ENCODE measurements at places on chromosomes 4 and X. TPM values are rescaled to one million over a fixed set of nuclear protein-coding genes. Genes with fewer than 3 reads are reported as not detected.

The C4orf51 gene
- not detected for polyA plus RNA-seq

The RBMXL3 gene
- polyA plus RNA-seq, result not detected

The BLTP1 gene
- polyA plus RNA-seq, result 8.5 TPM

The SRPX gene
- 7.4 TPM for polyA plus RNA-seq

The MTMR8 gene
- not detected for polyA plus RNA-seq

The BST1 gene
- polyA plus RNA-seq, result 1.7 TPM

The UGT2B11 gene
- polyA plus RNA-seq, result not detected

The CFI gene
- 2.2 TPM for polyA plus RNA-seq

- no peak for DNase-seq
Measured at GRCh38 chrX:80471582-80471981, 51.3 kb downstream of the TENT5D start.

DNA sequence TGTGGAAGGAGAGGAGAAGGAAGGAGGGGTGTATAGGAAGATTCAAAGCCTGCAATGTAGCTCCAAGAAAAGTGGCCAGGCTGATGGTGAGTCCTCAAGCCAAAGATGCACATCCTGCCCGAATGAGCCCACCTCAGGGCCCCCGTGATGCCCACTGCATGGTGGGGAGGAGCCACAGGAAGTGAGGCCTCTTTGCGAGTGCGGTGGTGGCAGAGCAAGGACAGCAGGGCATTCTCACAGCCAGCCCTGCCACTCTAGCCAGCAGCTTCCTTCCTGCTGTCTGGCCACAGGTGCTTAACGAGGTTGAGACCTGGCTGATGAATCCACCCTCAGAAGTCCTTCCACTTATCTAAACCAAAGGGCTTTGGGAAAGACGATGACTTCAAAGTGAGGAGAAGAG, 55.8 kb downstream of the BCOR start:
- no peak for DNase-seq

DNA sequence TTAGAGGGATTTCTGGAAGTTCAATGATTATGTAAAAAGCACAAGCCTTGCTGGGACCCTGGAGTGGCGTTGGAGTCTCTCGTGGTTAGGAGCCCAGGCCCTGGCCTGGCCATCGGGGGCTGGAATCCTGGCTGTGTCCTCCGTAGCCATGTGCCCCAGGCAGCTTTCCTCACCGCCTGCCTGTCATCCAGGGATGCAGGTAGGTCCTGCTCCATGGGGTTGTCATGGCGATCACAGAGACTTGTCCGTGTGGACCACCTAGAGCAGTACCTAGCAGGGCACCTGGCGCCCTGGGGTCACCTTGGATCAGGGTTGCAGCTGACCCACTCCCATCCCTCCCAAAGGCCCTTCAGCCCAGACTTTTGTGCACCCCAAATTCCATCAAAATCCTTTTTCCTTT, 30.2 kb upstream of the WFS1 start:
- DNase-seq, result no peak

DNA sequence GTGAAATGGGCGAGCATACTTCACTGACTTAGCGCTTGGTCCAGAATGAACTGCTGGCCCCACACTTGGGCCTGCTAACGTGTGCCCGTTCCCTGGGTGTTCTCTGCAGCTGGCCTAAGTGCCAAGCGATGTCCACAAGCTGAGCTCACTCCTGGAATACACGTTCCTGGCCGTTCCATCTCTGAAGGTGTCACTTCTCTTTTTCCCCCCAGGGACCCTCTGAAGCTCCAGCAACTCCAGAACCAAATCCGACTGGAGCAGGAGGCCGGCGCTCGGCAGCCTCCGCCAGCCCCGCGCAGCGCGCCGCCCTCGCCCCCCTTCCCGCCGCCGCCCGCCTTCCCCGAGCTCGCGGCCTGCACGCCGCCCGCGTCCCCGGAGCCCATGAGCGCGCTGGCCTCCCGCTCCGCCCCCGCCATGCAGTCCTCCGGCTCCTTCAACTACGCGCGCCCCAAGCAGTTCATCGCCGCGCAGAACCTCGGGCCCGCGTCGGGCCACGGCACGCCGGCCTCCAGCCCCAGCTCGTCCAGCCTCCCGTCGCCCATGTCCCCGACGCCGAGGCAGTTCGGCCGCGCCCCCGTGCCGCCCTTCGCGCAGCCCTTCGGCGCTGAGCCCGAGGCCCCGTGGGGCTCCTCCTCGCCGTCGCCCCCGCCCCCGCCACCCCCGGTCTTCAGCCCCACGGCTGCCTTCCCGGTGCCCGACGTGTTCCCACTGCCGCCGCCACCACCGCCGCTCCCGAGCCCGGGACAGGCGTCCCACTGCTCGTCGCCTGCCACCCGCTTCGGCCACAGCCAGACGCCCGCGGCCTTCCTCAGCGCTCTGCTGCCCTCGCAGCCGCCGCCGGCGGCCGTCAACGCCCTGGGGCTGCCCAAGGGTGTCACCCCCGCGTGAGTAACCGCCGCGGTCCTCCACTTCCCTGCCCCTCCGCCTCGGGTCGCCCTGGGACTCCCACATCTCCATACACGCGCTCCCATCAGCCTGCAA, 132.3 kb downstream of the CBR4 start:
- DNase-seq, result peak; percentile 66

DNA sequence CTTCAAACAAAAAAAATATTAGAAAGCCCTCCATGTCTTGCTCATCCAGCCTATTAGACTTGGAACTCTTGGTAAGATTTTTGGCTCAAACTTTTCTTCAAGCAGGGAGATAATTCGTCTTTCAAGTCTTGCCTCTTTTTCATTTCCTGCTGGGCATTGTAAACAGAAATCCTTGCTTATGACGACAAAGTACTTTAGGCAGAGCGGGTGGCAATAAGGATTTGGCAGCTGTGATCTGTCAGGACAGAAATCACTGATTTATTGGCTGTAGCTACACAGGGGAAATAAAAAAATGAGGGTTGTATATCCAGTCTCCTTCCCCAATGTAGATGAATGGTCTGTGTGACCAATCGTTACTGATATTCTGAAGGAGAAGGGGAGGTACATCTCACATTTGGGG, 121.6 kb downstream of the SLC4A4 start:
- no peak for DNase-seq

- no peak for DNase-seq
Measured at GRCh38 chrX:153312041-153312440, 9.5 kb downstream of the PNMA6F start.

- DNase-seq, result no peak
Measured at GRCh38 chr4:128450326-128451120, 162.9 kb upstream of the PGRMC2 start.

DNA sequence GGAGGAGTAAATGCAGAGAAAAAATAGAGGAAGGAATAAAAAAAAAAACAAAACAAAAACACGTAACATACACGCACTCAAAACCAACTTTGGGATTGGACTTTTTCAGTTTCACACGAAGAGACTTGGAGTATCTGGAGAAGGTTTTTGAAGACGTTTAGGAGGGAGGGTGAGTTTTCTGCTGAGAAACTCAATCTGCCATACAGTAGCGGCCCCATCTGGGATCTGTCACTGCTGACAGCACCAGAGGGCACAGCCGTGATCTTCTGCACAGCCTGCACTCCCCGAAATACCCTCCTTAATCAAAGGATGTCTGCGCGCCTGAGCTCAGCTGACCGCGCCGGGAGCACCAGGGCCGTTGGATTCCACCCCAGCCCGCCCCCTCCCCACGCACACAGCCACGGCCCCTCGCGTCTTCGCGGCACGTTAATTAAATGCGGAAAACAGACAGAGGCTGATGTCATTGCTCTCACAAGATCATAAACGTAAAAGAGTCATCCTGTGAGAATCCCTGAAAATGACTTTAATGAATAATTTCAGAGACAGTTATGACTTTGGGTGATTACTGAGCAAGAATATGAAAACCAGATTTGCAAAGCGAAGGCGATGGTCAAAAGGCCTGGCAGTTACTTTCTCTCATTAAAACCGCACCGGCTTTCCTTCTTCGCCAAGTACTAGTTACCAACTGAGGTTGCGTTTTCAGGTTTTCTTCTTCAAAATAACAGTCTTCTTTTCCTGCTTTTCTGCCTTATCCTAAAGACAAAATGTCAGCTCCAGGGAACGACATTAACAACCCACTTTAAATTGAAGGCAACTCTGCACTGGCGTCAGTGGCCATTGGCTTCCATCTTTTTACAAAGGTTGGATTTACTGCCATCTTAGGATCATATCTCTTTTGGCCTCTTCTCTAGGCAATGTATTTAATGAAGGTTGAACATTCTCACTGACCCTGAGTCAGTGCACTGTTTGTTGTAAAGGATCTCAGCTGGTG, 10.6 kb downstream of the HAND2 start:
- no peak for DNase-seq

- DNase-seq, result peak; percentile 54
Measured at GRCh38 chr4:149409146-149409545, 406.5 kb downstream of the IQCM start.

GRCh38 chrX:150582338-150582948, 14.0 kb downstream of the MTM1 start:
- DNase-seq, result no peak

DNA sequence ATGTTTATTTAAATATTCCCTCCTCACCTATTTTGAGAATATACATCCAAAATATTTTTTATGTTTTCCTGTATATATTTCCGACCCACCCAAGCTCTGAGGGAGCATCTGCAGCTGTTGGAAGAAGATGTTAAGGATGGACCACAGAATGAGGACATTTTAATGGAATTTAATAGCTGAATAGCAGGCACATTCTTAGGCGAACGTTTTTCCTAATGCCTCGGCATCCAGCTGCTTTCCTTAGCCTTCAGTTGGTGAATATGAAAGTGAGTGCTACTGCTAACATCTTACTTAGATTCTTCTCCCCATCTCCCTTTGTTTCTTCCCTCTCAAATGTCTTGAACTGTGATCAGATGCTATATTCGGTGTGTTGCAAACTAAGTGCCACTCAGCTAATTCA, 158.0 kb upstream of the CTSO start:
- DNase-seq, result no peak

DNA sequence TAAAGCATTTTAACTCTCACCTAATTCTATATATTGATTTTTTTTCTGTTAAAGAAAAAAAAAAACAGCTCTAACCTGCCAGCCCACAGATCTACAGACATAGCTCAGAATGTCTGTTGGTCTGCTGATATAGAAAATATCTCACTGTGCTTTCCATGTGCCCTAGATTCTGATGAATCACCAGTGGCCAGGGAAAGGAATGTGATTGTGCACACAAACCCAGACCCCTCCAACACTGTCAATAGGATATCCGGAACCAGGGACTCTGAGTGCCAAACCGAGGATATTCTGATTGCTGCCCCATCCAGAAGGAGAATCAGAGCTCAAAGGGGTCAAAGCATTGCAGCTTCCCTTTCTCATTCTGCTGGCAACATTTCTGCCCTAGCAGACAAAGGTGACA, 12.1 kb upstream of the SCML1 start:
- DNase-seq, result no peak

DNA sequence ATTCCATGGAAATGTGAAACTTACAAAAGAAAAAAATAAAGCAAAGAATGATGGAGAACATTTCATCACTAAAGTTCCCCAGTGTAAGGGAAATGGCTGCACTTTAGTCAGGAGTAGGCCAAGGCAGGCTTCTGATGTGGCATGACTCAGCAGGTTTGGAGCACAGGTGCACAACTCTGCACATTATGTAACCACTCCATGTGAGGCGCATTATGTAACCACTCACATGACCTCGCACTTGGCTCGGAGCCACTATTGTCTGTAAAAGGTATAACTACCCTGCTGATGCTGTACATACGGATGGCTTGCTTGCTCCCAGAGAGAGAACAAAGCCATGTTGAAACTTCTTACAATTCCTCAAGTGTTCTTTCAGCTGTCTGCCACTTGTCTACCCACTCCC, 727.6 kb downstream of the TRAM1L1 start:
- DNase-seq, result peak; percentile 12

DNA sequence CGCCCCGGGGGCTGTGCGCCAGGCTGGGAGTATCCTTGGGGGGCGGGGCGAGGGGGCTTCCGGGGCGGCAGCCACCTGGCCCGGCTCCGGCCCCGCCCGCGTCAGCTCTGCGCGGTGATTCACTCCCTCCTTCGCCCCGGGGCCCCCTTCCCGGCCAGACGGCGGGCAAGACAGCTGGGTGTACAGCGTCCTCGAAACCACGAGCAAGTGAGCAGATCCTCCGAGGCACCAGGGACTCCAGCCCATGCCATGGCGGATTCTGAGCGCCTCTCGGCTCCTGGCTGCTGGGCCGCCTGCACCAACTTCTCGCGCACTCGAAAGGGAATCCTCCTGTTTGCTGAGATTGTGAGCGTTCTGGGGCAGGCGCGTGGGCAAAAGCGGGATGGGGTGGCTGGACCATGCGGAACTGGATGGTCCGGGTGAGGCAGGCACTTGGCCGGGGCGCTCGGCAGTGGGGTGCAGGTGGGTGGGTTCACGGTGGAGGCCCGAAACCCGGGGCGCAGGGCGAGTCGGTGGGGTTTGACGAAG, at the start of gene PLP2:
TSS of gene PLP2 (plus strand) at position 147 of the 528 bp plus-strand sequence. CDS start at position 250, 103 bp downstream.
- DNase-seq, result peak; percentile 17

DNA sequence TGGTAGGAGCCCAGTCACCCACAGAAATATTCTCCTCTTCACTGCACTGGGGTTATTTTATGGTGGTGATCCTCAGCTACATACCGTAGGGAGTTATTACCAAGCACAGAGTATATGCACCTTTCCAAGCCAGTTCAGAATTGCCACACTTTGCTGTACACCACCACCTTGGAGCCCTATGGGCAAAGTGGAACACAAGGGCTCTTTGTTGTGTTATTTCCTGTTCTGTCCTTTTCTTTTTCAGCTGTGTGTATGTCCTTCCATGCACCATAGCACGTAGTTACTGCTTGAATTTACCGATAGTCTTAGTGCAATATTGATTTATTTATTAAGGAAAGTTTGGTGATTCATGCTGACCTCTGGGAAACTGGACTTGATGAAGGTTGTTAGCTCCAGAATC, 8.3 kb downstream of the RNF128 start:
- DNase-seq, result no peak

- DNase-seq, result no peak
Measured at GRCh38 chr4:94152466-94152865, 55.2 kb upstream of the SMARCAD1 start.

- DNase-seq, result no peak
Measured at GRCh38 chr4:174714393-174715211, 114.4 kb downstream of the GLRA3 start.

DNA sequence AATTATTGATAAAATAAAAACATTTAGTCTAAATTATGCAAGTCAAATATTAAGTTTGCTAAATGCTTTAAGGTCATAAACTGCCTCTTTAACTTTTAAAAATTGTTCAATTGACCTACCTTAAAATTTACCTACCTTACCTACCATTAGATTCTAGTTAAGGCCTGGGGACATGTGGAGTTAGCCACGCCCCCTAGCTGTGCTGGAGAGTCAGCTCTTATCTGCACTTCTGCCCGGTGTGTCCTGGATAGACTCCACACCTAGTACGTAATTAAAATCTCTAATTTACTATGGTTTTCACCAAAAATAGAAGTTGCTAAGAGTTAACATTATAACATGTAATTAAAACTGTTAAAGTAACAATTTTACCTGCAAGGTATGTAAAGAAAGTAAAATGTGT, 22.7 kb downstream of the TENM3 start:
- DNase-seq, result no peak

DNA sequence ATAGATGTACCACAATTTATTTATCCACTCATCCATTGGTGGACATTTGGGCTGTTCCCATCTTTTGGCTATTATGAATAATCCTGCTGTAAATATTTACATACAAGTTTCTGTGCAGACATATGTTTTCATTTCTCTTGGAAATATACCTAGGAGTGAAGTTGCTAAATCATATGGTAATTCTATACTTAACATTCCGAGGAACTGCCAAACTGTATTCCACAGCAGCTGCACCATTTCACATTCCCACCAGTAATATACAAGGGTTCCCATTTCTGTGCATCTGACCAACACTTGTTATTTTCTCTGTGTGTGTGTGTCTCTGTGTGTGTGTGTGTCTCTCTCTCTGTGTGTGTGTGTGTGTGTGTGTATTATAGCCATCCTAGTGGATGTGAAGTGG, 15.4 kb upstream of the DOCK11 start:
- no peak for DNase-seq
